ENCODE measurements at places on chromosomes 12 and 14. TPM values are rescaled to one million over a fixed set of nuclear protein-coding genes. Genes with fewer than 3 reads are reported as not detected.

The C14orf93 gene
- 12.1 TPM for total RNA-seq

The C14orf180 gene
- not detected for total RNA-seq

The SUPT16H gene
- 97.6 TPM for total RNA-seq

The PLBD1 gene
- total RNA-seq: 0.32 TPM

The PPP1CC gene
- 137 TPM for total RNA-seq

The RTL1 gene
- not detected for total RNA-seq

The LRRC74A gene
- total RNA-seq: not detected

The MUCL1 gene
- total RNA-seq: not detected

DNA sequence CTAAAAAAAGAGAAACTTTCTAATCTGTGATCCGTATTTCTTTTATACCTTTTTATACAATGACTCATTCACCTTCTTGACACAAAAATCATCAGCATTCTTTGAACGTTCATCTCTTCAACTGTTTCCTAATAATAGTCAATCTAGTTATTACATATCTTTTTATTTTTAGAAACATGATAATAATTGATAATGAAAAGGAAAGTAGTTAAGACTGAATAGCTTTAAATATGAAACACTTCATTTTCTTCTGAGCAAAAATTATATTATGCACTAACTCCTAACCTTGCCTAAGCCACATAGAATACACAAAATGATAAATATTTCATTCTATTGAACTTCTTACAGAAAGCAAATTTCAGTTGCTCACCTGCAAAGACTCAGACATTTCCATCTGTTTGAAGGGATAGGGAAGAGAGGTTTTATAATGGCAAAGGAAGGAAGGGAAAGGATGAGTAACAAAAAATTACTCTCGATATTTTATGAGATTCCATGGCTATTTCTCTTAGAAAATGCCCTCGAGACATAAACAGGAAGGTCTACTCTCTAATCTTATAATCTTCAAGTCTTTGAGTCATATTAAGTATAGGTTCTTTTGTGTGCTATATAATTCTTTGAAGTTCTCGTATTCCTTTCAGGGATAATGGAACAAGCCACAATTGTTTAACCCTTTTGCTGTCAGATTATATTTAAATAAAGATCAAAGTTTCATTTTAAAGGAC, 7.5 kb upstream of the KLHL42 start:
- DNase-seq: no peak

GRCh38 chr12:123387508-123388176, 3.7 kb downstream of the KMT5A start:
- DNase-seq: no peak

GRCh38 chr12:100199347-100200149, 1.1 kb upstream of the ACTR6 start:
- peak; percentile 69 for DNase-seq

DNA sequence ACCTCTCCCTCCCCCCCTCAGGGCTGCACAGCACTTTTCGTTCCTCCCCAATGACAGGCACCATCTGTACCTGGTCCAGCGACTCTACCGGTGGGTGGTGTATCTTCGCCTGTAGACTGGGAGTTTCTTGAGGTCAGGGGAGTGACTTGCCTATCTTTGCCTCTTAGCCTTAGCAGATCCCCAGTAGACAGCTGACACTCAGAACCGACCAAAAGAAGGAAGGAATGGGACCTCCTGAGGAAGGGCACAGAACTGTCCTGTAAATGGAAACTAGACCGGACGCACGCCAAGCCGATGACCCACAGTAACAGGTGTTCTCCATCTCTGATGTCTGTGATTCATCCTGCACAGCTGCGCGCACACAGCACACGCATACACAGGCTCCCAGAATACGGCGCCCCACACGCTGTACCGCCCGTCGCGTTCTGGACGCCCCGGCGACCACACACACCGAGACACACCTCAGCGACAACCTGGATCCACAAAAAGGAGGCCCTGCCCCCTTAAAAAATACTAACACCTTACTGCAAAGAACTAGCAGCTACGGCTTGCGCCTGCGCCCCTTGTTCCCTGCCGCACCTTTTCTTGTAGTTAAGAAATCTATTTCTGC, 673 bp upstream of the TTC9 start:
- DNase-seq: peak; percentile 50

DNA sequence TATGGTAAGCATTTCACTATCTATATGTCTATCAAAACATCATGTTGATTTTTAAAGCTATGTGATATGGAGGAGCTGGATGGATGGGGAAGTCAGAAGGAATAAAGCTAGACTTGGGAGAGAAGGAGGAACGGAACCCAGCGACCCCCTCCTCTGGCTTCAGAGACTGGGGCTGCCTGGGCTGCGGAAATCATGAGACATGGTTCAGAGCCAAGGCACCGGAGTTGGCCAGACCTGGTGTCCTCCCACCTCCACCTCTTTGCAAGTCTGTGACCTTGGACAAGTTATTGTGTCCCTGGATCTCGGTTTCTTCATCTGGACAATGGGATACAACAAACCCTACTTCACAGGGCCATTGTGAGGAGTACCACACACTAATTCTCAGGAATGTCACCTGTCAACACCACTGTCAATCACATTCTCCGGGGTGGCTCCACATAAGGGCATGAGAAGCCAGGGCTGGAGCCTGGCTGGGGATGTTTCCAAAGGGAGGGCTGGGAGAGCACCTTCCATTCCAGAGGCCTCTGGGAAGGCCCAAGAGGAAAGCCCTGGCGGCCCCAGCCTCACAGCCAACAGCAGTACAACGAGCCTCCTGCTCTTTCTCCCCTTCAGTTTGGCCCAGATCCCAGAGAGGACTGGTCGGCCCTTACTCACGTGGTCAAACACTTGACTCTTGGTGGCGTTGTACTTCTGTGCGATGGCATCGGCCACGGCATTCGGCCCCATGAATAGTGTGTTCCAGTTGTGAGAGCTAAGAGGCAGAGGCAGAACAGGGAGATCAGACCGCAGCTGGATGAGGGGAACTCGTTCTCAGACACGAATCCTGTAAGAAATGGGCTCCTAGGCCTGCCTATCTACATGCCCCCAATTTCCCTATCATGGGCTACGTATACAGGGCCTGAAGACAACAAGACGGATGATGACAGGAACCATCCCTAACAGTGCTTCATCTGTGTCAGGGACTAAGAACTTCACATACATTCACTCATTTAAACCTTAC, 20.7 kb downstream of the RBM19 start:
- no peak for DNase-seq

DNA sequence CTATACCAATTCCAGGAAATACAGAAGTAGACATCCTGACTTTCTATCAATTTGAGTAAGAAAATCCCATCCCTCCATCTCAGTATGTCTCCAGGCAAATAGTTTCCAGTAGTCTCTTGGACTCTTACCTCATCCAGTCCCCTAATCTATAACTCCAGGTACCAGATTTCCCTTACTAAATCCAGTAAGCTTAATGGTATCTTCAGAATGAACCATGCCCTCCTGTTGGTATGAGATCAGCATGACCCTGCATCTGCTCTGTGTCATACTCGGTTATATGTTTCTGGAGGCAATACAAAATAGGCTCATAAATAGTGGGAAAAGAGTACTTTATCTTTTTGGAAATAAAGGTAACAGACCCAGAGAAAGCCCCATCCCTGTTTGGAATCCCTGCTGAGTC, 18.4 kb downstream of the PIGH start:
- no peak for DNase-seq

- DNase-seq: no peak
Observed at GRCh38 chr14:85223667-85224066, 306.3 kb upstream of the FLRT2 start.

DNA sequence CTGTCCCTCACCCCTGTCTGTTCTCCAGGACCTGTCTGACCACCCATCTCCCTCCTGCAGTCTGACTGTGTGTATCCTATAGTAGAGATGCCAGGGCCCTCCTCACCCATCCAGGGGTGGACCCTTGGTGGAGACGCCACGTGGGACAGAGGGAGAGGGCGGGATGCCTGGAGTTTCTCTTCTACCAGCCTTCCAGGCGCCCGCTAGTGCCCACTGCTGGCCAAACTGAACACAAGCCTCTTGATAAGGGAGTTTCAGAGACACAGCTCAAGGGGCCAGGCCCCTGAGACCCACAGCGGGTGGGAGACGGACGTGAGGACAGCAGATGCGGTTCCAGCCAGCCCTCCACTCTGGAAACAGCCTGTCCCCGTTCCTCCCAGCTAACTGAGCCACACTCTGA, 147.3 kb downstream of the RBM19 start:
- DNase-seq: peak; percentile 72

DNA sequence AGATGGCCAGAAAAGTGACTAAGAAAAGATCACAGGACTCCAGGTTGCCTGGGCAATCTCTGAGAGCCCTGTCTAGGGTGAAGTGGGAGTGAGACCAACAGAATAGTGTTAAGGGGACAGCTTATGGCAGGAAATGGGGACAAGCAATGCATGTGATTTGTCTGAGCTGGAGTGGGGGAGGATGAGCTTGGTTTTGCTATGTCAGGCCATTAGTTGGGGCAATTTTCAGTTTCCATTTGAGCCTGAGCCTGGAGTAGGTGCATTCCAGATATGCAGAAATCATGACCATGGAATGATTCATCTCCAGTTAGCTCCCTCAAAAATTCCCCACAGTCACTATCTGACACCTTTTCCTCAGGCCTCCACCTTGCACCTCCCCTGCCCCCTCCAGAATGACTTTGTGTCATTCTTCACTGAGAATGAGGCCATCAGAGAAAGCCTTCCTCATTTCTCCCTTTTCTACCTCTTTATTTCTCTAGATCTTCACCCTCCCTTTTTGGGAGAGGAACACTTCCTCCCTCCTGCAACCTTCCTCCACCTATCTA, 150.9 kb upstream of the PLEKHG7 start:
- DNase-seq: no peak

Measured in glutamatergic neuron (in vitro differentiated cells).